Fibroblast of skin of back (primary cell): ENCODE measurements at places on chromosomes 16 and 17.

GRCh38 chr17:4849011-4849536 lies 15.9 kb downstream of the MINK1 start:
- peak; percentile 62 for DNase-seq

- peak; percentile 64 for DNase-seq
Observed at GRCh38 chr17:46056800-46057304, 57.8 kb downstream of the STH start.

- no peak for DNase-seq
Observed at GRCh38 chr16:19757762-19758595, 39.9 kb downstream of the IQCK start.

DNA sequence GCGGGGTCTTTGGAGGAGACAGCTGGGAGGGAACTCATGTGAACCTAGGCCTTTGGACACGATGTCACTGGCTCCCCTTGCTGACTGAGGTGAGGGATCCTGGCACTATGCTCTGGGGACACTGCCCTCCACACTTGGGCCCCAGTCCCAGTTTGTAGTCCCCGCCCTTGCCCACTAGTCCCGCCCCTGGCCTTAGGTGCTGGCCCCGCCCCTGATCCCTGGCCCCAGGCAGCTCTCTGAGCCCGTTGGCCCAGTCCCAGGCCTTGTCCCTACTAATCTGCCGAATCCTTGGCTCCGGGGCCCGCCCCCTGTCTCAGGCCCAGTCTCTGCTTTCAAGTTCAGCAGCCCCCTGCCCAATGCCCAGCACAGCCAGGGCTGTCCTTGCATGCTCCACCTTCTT lies 61.0 kb downstream of the SMPD3 start:
- DNase-seq: no peak

DNA sequence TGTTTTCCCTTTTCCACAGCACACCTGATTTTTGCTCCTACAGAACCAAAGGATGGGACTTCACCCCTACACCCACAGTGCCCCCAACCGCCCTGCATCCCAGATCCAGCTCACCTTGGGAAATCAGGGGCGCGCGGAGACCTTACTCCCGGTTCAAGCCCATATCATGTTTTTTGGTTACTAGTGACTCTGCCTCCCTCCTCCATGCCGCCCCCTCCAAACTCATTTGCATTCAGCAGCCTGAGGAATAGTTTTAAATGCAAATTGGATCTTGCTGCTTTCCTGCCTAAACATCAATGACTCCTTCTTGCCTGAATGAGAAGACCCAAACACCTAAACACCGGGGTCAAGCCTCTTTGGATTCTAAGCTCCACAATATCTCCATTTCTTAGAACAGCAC lies 331.8 kb downstream of the TMEM114 start:
- no peak for DNase-seq

DNA sequence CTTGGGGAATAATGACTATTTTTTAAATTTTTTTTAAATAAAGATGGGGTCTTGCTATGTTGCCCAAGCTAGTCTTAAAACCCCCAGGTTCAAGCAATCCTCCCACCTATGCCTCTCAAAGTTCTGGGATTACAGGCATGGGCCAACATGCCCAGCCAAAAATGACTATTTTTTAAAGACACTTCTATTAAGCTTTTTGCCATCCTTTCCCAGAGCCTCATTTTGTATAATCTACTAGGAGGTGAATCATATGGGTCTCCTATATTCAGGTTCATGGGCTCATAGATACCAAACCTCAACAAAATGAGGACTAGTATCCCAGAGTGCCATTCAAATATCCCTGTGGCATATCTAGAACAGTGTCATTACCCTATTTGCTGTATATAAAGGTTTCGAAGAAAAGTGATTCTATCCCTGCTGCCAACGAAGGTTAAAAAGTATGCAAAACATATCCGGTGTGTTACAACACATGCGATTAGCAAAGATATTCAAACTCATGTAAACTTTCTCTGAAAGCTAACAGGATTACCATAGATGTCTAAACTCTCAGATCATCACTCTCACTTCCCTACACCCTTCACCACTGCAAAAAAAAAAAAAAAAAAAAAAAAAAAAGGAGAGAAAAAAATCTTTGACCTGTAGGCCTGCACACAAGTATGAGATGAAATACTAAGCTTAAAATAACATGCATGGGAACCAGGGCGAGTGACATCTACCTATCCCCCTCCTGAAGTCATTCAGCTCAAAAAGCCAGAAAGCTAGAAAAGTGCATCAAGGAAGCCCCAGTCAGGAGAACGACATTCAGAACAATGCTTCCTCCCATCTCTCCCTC lies 23.5 kb downstream of the XPO6 start:
- DNase-seq: no peak

- DNase-seq: no peak
Observed at GRCh38 chr17:77383613-77384608, 243.1 kb downstream of the SEC14L1 start.

GRCh38 chr16:57694725-57695679 lies at the start of gene DRC7:
DRC7 (plus strand) TSS chr16:57694806; CDS start chr16:57697950, 3,144 bp downstream.
- peak; percentile 32 for DNase-seq

DNA sequence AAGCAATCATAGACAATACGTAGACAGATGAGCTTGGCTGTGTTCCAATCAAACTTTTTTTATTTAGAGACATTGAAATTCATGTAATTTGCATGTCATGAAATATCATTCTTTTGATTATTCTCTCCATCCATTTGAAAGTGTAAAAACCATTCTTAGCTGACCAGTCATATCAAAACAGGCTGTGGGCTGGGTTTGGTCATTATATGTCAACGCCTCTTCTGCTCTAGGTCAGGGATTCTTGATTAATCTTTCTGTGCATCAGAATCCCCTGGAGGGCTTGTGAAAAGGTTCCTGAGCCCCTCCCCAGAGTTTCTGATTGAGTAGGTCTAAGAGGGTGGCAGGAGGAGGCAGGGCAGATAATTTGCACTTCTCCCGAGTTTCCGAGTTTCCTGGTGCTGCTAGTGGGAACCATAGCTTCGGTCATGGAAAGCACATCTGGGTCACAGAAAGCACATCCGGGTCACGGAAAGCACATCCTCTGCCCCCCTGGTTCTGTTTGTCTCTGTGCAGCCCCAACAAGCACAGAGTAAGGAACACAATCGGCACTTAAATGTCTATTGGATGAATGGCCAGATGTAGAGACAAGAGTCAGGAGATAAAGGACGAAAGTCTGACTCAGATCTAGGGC lies 16.4 kb downstream of the PIMREG start:
- DNase-seq: no peak

DNA sequence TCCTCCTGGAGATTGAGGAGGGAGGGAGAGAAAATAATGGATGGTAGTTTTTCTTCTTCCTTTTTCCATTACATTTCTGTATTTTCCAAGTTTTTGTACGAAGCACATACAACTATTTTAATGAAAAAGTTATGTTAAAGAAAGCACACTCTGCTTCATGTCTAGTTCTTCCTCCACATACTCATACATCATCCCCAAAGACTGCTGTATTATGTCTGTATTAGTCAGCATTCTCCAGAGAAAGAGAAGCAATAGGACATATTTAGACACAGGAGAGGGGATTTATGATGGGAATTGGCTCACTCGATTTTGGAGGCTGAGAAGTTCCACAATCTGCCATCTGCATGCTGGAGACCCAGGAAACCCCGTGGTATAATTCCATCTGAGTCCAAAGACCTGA lies 10.1 kb upstream of the ACSM2A start:
- DNase-seq: peak; percentile 6

- no peak for DNase-seq
Observed at GRCh38 chr17:35727635-35728034, 3.8 kb upstream of the RASL10B start.

DNA sequence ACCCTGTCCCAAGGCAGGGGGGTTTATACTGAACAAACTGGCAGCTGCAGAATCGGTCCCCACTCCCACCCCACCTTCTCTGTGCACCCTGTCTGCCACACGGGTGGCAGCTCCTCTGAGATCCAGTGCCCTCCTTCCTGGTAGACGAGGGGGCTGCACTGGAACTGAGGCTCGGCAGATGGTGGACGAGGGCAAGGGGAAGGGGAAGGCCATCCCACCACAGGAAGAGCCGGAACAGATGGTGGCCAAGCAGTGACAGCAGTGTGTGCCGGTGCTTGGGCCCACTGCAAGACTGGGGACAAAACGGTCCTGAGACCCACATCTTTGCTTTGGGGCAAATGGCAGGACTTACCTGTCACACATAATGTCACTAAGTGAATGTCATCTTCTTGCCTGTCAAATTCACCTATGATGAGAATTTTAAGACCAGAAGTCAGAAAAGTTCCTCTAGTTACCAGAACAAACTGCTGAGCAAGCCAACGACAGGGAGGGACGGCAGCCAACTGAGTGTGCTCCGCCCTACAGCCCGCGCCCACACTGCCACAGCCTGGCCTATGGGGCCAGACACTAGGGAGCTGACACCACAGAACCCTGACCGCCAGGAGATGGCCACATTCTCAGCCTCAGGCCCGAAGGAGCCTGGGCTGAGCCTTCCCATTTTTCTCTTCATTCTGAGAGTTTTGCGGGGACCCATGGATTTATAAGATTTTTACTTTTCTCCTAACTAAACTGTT lies 14.4 kb downstream of the NTAN1 start:
- DNase-seq: peak; percentile 40

- no peak for DNase-seq
Observed at GRCh38 chr17:27670791-27671590, 40.0 kb downstream of the LGALS9 start.

DNA sequence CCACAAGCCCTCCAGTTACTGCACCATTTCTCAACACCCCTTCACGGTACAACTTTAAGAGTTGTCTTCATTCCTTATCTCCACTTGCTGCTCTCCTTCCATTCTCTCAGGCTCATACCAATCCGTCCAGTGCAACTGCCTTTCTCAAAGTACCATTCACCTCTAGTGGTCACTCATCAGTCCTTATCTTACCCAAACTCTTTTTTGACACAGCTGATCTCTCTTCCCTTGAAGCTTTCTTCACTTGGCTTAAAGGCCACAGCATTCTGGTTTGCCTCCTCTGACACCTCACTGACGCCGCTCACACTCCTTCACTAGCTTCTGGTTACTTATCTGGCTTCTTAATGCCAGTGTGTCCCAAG lies 24.9 kb downstream of the UBE2G1 start:
- no peak for DNase-seq
